ENCODE measurements at places on chromosomes 6 and 20. TPM values are rescaled to one million over a fixed set of nuclear protein-coding genes. Genes with fewer than 3 reads are reported as not detected.

Gene ZC2HC1B
- total RNA-seq = not detected

Gene COL12A1
- total RNA-seq = 36.6 TPM

Gene VPS52
- total RNA-seq = 59.7 TPM

Gene KIFC1
- 2.7 TPM for total RNA-seq

Gene CLVS2
- total RNA-seq = 0.03 TPM

Gene MATN4
- not detected for total RNA-seq

Gene HEY2
- total RNA-seq = 2.8 TPM

Gene TSHZ2
- total RNA-seq = 12.6 TPM

Gene SNRNP48
- 9.3 TPM for total RNA-seq

Gene ZNF831
- 1.0 TPM for total RNA-seq

Gene MYLK4
- 0.56 TPM for total RNA-seq

Gene PRRT1
- 1.2 TPM for total RNA-seq

Gene ISM1
- total RNA-seq = 8.4 TPM

Gene HLA-F
- 176 TPM for total RNA-seq

Gene SLC35A1
- 41.0 TPM for total RNA-seq

Gene NR2E1
- not detected for total RNA-seq

Gene LY6G6D
- not detected for total RNA-seq

Gene C20orf96
- total RNA-seq = 11.6 TPM

Gene HSPA1B
- 122 TPM for total RNA-seq

Gene CGAS
- 10.4 TPM for total RNA-seq

Gene C20orf144
- total RNA-seq = not detected

Gene PLG
- 0.95 TPM for total RNA-seq

Gene TMC2
- 0.92 TPM for total RNA-seq

Gene FAM217A
- not detected for total RNA-seq

Gene CLIC5
- total RNA-seq = 134 TPM

Gene PDYN
- not detected for total RNA-seq

Gene AIF1
- total RNA-seq = 109 TPM

Gene ZNF337
- 14.1 TPM for total RNA-seq

Gene BPIFB1
- total RNA-seq = 263 TPM

Gene HLA-DMB
- 208 TPM for total RNA-seq

Gene TAB2
- total RNA-seq = 60.9 TPM

Gene SLC17A4
- total RNA-seq = not detected

Gene GTF2H4
- 37.1 TPM for total RNA-seq

Gene TINAG
- not detected for total RNA-seq

All from lower lobe of right lung (tissue), 2 donors.